ENCODE measurements at places on chromosomes 13 and 19.
A peak's percentile ranks its signal among the peaks of the same experiment; 100 is the strongest.

DNA sequence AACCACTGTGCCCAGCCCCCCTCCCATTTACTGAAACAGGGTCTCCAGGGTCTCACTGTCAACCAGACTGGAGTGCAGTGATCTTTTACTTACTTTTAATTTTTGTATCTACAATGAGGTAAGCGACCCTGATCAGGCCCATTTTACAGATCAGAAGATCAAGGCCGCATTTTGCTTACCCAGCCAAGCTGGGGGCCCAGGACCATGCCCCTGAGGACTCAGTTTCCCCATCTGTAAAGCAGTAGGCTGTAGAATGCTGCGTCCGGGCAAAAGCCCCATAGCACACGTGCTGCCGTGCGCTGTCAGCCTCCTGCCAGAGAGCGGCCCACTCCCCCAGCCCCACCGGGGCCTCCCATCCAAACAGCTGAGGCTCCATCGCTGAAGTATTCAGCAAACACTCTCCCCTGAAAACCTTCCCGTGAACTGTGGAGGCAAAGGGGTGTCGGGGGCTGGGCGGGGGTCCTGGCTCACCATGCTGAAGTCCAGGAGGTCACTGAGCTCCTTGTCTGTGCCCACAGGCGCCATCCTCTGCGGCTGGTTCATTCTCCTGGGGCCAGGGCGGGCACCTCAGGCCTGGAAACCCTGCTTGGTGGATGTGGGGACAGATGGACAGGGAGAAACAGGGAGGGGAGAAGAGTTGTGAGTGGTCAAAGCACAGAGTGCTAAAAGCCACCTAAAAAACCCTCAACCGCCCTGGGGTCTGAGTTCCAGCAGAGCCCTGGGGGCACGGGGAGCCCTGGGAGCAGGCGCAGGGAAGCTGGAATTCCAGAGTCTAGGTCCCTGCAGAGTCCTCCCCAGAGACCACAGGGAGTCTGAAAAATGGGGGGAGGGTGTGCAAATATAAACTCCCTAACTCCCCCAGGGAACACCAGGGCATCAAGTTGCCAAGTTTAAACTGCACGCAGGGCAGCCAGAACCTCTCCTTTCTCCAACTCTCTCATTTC is 2.4 kb downstream of the TCF3 start:
- DNase-seq, result no peak

GRCh38 chr19:49475995-49476880 is 2.2 kb downstream of the FLT3LG start:
- no peak for DNase-seq

GRCh38 chr13:79932556-79932955 is 408.4 kb downstream of the SPRY2 start:
- DNase-seq, result no peak

GRCh38 chr13:27605610-27606200 is 14.6 kb downstream of the LNX2 start:
- no peak for DNase-seq

DNA sequence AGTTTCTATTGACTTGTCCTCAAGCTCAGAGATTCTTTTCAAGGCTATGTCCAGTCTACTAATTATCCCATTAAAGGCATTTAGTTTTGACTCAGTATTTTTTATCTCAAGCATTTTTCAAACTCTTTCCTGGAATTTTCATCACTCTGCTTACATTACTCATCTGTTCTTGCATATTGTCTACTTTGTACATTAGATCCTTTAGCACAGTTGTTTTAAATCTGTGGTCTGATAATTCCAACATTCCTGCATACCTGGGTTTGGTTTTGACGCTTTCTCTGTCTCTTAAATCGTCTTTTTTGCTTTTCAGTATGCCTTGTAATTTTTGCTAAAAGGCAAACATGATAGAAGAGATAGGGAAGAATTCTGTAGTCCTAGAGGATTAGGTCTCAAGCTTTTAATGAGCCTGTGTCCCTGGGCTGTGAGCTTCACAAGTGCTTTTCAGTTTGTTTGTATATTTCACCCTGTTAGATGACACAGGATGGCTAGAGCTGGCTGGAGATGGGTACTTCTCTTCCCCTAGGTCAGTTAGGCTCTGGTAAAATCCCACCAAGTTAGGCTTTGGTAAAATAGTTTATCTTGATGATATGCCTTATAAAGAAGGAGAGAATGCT is 46.1 kb upstream of the GPC6 start:
- DNase-seq, result no peak

DNA sequence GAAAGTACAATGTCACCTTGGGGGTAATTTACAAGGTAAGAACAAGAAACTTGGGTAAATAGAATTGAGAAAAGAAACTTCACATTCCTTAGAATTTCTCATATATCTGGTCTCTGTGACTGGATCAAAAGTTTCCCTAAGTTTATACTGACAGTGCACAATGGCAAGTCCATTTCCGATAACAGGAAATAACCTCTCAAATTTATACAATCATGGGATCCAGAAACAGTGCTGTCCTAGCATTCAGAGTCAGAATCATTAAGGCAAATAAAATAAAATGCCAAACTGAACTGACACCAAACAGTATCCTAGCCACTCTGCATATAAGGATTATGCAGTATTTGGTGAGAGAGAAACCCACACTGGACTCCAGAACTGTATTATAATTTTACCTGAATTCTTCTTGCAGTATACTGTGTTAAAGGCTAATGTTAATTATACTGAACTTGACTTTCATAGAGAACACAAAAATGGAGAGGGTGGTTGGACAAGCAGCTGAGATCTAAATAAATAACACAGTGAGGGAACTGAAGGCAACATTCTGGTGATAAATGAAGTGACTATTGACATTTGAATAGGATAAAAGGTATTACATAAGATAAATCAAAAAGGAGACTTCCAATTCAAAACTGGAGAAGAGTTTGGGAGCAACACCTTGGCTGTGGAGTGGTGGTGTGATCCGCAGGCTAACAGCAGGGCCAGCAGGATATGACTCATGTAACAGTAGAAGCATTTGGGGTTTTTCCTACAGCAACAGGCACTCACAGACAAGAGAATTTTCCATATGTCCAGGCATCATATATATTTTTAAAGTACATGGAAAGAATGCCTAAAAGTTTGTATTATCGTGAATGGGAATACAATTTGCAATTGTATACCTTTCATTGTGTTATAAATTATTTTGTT is 932.5 kb upstream of the MIR17HG start:
- no peak for DNase-seq

- DNase-seq, result peak; percentile 80
Measured at GRCh38 chr19:11293433-11294389, 2.2 kb upstream of the TSPAN16 start.

DNA sequence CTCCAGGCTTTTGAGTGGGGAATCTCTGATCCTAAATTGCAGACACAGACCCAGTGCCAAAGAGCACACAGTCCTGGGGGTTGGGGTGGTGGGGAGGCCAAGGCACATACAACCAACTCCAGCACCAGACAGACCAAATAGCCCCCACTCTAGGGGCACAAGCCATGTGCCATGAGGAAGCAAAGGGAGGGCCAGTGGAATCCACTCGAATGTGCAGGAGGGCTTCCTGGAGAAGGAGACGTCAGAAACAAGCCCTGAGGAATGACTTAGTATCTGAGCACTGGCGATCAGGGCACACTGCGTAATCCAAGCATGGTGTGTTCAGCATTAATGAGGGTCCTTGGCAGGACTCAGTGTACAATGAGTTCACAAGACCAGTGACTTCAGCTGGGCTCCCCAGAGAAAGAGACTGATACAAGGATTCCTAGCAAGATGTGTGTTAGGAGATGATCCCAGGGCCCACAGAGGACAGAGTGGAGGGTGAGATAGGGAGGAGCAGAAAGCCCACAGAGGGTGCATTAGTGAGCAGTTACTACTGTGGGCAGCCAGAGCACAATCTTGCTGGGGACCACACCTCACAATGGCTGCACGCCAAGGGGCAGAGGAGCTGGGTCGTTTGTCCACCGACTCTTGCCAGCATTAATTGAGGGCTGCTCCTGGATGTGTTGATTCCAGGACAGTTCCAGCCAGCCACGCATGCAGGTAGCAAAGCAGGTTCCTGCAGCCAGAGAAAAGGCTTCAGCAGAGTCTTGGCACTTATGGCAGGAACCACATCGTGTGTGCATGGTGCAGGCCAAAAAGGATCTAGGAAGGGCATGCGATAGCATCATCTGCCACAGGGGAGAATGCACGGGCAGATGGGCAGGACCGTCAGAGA is 152.6 kb upstream of the VSTM2B start:
- DNase-seq, result no peak

- DNase-seq, result no peak
Measured at GRCh38 chr13:97266332-97266731, 44.2 kb downstream of the MBNL2 start.

DNA sequence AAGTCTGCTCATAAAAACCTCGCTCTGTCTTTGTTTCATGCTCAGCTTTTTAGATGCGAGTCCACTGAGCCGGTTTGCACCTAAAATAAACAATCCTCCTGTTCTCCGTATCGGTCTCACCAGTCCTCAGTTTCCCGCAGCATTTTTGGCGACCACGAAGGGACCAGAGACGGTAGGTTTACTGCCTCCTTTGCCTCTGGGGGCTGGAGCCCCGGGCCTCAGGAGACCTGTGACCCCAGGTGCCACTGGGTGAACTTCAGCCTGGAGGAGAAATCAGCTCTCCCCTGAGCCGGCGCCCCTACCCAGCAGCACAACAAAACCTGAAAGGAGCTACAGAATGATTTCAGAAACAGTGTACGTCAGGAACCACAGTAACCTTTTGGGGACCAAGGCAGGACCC is 8.1 kb downstream of the SIGLEC11 start:
- DNase-seq, result no peak

GRCh38 chr19:19105365-19106055 is 32.8 kb downstream of the TMEM161A start:
- no peak for DNase-seq

- DNase-seq, result no peak
Measured at GRCh38 chr19:38942471-38943181, 11.9 kb downstream of the MRPS12 start.

- DNase-seq, result no peak
Measured at GRCh38 chr13:79034341-79034740, 371.7 kb downstream of the RBM26 start.

GRCh38 chr19:46137915-46138473 is 10.0 kb upstream of the IGFL2 start:
- DNase-seq, result no peak

- DNase-seq, result no peak
Measured at GRCh38 chr13:110391273-110391672, 84.2 kb downstream of the COL4A2 start.

DNA sequence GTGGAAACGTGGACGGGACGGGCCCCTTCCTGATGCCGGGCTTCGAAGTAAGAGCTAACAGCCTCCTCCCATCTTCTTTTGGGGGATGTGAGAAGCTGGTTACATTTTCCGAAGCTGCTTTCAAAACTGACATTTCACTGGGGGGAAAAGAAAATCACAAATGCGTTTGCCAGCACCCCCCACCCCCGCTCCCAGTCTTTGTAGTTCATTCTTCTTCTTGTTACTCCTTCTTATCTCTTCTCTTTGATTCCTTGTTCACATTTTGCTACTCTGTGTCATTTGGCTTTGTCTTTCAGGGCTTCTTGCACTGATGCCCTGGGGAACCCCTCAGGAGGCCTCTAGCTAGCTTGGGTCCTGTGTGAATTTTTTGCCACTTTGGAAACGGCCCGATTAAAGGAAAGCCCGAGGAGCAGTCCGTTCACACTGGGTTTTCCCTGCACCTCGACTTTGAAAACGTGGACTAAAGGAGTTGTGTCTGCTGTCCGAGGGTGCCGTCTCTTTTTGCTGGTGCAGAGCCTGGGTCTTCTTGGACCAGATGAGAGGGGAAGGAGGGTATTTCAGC is 1.3 kb downstream of the CARM1 start:
- DNase-seq, result no peak

DNA sequence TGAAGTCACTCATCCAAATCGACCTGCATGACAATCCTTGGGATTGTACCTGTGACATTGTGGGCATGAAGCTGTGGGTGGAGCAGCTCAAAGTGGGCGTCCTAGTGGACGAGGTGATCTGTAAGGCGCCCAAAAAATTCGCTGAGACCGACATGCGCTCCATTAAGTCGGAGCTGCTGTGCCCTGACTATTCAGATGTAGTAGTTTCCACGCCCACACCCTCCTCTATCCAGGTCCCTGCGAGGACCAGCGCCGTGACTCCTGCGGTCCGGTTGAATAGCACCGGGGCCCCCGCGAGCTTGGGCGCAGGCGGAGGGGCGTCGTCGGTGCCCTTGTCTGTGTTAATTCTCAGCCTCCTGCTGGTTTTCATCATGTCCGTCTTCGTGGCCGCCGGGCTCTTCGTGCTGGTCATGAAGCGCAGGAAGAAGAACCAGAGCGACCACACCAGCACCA is 5.9 kb downstream of the SLITRK5 start:
- DNase-seq, result no peak

GRCh38 chr19:4362831-4363545 is 19.6 kb downstream of the MPND start:
- DNase-seq, result no peak

DNA sequence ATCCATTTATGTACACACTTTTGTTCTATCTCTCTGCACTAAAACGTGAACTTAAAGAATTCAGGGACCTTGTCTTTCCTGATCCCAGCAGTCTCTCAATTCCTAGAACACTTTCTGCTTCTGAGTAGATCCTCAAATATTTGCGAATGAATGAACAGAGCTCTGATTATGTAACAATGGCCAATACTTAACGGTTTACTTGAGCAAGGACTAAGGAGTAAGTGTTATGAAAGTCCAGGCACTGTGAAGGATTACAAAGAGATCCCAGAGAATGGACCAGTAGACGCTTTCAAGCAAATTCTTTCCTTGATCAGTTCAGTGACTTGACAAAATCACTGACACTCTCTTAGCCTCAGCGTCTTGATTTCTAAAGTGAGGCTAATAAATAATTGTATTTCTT is 514.5 kb upstream of the KLHL1 start:
- DNase-seq, result no peak

- DNase-seq, result no peak
Measured at GRCh38 chr13:98697791-98698190, 54.7 kb downstream of the SLC15A1 start.

DNA sequence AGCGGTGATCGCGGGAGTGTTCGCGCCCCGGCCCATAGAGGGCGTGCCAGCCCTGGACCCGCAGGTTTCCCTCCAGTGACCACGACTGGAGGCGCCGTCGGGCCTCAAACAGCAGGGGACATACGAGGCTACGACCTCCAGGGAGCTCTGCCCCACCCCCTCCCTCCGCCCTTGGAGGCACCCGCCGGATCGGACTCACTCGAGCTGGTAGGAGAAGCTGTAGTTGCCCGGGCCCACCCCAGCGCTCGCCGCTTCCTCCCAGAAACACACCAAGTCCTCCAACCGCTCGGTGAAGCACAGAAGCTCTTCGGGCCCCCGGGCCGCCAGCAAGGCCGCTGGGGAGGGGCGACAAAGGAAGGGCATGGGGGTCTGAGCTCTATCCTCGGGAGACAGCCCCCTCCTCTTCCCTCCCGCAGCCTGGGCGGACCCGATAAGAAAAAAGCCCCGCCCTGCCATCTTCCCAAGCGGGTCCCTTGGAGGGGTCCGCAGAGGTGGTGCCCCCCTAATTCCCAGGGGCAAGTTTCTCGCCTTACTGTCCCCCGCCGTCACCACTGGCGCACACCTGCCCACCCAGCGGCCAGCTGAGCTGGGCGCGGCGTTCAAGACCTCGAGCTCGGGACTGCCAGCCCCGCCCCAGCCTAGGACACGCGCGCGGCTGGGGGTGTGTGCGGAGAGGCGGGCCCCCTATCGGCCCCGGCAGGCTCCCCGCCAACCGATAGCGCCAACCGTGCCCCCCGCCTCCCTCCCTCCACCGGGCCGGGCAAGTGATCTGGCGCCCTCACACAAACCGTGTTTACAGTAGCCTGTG is 1.0 kb downstream of the EPOR start:
- peak; percentile 45 for DNase-seq
